ENCODE measurements at places on chromosomes 3 and 15. TPM values are rescaled to one million over a fixed set of nuclear protein-coding genes. Genes with fewer than 3 reads are reported as not detected.

GNAT1 gene
- not detected for polyA plus RNA-seq

- H3K27ac ChIP-seq: no peak within 1 kb of the TSS
- H3K36me3 ChIP-seq: no peaks in the 10 kb centered on the region
- H3K4me1 ChIP-seq: no peaks in the 10 kb centered on the region
- no peaks in the 10 kb centered on the region for H3K27me3 ChIP-seq
- peak; percentile 86 for DNase-seq
These were observed at the start of gene SPESP1 for GRCh38 chr15:68930268-68931022. Gene SPESP1, plus strand, starts transcription at chr15:68930525. Its CDS starts 129 bp downstream, at chr15:68930654.

DNA sequence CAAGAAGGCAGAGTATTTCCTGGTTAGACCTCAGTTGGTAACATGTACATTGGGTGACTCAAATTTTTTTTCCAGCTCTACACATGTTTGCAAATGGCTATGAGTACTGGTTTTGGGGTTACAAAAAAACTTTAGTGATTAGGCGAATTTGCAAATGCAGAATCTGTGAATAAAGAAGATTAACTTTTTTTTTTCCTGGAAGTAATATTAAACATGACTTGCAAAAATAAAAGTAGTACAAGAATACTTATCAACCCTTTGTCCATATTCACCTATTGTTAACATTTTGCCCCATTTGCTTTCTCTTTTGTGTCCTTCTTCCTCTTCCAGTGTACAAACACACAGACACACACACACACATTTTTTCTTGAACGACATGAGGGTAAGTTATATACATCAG, 47.6 kb upstream of the RYK start:
- H3K27me3 ChIP-seq: no peaks in the 10 kb centered on the region
- DNase-seq: no peak
- no peaks in the 10 kb centered on the region for H3K36me3 ChIP-seq
- no peak overlapping the region for H3K27ac ChIP-seq

DNA sequence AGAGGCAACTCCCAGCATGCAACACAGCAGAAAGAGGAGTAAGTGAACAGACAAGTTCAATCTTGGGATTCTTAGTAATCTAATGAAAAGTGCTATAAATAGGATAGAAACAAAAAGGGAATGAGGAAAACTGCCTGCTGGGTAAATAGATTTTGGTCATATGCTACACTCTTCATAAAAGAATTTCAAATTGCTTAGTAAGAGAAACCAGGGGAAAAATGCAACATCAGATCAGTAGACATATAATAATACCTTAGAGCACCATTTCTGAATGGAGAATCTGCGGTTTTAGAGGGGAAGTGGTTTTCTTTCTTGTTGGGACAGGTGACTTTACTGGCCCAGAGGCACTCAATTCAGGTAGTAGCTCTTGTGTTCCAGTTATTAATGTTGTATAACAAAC, 13.4 kb upstream of the TBC1D5 start:
- DNase-seq: no peak
- H3K36me3 ChIP-seq: no peaks in the 10 kb centered on the region
- peaks cover 2% of the 10 kb centered on the region for H3K4me1 ChIP-seq
- no peaks in the 10 kb centered on the region for H3K27me3 ChIP-seq
- no peak overlapping the region for H3K27ac ChIP-seq
- H3K4me3 ChIP-seq: no peak overlapping the region

DNA sequence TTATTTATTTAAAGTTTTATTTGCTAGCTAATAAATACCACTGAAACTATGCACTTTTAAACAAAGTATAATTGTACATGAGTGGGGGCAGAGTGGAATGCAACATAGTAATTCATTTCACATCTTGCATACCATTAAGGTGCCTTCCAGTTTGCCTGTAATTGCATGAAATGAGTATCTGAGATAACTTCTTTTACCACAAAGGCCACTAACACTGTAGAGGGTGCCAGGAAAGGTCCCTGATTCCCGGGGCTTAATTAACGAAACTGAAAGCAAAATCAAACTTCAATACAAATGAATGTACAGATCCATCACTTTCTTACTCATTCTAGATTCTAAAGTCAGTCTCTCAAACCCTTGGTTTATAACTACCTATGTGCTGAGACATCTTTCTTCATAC, 2.1 kb downstream of the CD47 start:
- H3K4me1 ChIP-seq: no peaks in the 10 kb centered on the region
- no peak for DNase-seq
- no peak overlapping the region for H3K27ac ChIP-seq
- no peaks in the 10 kb centered on the region for H3K36me3 ChIP-seq
- H3K27me3 ChIP-seq: no peaks in the 10 kb centered on the region

DNA sequence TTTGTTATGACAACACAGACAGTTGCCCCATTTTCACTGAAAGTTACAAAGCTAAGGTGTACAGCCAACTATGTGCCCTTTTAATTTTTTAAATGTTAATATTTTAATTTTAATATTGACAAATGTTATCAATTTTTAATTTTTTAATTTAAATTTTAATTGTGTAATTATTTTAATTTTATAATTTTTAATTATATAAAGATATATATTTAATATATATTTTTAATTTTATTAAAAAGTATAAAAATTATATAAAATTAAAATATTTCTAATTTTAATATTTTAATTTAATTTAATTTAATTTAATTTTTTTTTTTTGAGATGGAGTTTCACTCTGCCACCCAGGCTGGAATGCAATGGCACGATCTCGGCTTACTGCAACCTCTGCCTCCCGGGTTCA, 52.1 kb upstream of the ATP11B start:
- DNase-seq: no peak
- H3K4me3 ChIP-seq: no peak overlapping the region
- H3K27ac ChIP-seq: no peak overlapping the region
- H3K4me1 ChIP-seq: no peaks in the 10 kb centered on the region
- no peaks in the 10 kb centered on the region for H3K36me3 ChIP-seq
- no peaks in the 10 kb centered on the region for H3K27me3 ChIP-seq

DNA sequence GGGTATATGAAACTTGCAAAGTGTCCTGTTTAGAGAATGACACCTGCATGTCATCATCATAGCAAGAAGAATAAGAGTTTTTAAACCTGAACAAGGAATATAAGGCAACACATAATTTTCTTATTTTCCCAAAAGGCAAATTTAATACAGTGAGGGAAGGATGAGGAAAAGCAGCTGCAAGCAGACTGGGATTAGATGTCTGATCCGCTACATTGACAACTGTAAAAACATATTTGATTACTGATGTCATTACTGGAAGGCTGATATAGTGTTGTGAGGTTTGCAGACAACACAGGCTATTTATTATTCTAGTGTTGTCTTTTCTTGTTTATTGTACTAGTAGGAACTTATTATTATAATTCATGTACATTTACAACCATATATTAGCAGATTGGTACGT, 528.7 kb downstream of the ZIC1 start:
- H3K27me3 ChIP-seq: no peaks in the 10 kb centered on the region
- no peak overlapping the region for H3K27ac ChIP-seq
- no peak overlapping the region for H3K4me3 ChIP-seq
- DNase-seq: no peak

DNA sequence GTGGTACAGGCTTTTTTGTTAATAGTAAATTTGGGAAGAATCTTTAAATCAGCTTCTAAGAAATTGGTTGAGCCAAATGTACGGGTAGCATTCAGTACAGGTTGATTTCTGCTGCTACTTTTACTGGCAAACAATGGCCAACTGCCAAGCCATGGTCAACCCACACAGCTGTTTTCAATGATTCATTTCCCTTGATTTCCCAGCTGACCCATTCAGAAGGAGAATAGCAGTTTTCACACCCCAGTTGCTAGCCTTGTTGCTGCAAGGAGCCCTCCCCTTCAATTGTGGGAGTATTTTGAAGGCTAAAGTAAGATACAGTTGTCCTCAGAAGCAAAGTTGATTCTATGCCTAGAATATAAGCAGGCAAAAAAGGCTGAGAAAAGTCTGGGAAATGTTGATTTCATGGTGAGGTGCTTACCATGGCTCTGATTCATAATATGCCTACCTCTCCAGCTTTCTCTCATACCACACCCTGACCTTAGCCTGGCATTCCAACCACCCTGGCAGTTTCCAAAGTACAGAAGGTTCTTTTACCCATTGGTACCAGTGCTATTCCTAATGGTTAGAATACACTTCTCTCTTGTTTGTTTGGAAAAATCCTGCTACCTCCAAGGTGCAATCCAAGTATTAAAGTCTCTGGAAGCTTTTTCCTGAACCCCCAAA, 320.3 kb upstream of the TGFBR2 start:
- DNase-seq: peak; percentile 81
- H3K27me3 ChIP-seq: no peaks in the 10 kb centered on the region
- no peak overlapping the region for H3K4me3 ChIP-seq

DNA sequence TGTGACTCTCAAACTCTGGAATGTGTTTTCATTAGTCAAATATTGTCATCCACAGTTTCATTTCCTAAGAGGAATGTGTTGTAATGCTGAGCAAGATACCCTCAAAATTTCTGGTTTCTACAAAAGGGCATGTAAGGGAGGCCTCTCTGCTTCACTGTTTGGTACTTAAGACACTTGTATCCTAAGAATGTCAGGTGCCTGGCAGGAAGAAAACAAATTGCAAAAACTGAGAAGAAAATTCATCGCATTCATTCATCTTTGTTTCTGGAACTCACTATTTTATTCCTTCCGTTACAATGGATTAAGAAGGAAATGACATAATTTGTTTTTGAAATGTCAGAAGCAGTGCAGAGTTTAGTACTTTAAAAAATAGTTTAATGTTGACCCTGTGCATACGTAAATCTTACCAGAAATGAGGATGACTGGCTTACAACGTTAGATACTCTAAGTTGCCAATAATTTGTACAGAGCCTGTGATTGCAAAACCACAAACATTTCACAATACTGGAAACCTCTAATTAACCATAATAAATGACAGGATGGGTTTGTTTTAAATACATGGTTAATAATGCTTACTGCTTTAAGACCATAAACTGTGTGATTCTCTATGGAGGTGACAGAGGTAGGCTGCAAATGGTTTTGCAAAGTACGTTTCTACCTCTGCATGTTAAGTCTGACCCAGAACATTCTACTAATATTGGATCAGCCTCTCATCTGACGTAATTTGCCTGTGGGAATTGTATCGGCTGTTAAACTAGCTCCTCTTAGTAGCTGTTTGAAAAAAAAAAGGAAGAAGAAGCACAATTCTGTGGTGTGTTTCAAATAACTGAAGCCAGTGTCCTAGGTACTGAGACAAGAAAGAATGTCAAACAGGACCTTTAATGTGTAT, 477.8 kb downstream of the RBMS3 start:
- H3K27me3 ChIP-seq: no peaks in the 10 kb centered on the region
- peaks cover 6% of the 10 kb centered on the region for H3K4me1 ChIP-seq
- H3K36me3 ChIP-seq: no peaks in the 10 kb centered on the region
- DNase-seq: no peak

DNA sequence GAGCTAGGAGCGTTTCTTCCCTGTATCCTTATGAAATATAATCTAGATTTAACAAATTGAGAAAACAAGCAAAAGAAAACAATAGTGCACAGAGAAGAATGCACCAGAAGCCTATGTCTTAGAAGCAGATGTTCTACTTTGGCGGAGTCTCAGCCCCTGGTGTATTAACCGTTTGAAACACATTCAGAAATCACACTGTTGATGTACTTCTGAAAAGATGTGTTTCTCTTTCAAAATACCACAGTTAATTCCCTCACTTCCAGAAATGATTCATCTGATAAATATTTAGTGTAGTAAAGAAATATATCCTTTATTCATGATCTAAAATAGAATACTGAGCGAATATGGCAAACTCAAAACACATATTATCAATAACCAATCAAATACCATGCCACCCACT, 77.7 kb downstream of the CBLB start:
- no peaks in the 10 kb centered on the region for H3K27me3 ChIP-seq
- no peak overlapping the region for H3K27ac ChIP-seq
- no peaks in the 10 kb centered on the region for H3K4me1 ChIP-seq
- H3K4me3 ChIP-seq: no peak overlapping the region

- peaks cover 3% of the 10 kb centered on the region for H3K27me3 ChIP-seq
- no peaks in the 10 kb centered on the region for H3K4me1 ChIP-seq
- H3K36me3 ChIP-seq: no peaks in the 10 kb centered on the region
These were observed 184.9 kb downstream of the SOX2 start for GRCh38 chr3:181896605-181897004.

DNA sequence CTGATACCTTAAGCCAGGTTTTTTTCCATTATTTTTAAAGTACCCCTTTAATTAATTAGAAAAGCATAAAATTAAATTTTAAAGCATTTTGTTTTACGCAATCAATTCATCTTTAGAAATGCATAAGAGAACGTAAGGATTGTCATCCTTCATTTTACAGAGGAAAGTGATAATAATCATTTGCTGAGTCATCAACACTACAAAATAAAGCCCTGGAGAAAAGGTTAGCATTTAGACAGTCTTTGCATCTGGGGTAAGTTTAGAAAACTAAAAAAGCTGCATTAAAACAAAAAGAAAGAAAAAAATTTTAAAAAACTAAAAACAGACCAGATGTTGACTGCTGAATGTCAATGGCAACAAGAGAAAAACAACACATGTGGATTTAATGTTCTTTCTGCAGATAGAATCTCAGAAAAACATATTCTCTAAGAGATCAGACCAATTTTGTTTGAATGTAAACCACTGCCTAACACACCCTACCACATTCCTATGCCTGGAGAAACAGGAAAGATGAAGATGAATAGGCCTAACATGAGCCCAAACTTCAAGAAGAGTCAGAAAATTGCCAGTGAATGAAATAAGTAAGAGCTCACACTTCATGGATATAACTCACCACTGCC, 59.9 kb downstream of the SUCNR1 start:
- H3K27me3 ChIP-seq: no peaks in the 10 kb centered on the region
- no peak overlapping the region for H3K4me3 ChIP-seq
- DNase-seq: no peak
- H3K27ac ChIP-seq: no peak overlapping the region

DNA sequence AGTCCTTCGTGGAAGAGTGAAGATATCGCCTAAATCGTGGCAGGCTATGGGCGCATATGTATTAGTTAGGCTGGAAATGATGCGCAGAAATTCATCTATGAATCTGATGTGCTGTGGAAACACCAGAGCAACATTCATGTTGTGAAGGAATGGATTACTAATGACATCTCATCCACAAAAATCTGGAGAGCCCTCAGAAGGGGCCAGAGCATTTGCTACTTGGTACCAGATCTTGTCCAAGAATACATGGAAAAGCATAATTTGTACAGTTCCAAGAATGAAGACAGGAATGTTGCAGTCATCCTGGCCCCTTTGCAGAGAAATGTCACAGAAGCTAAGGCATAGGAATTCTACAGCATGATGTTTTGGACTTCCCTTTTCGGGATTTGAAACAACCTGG, 38.4 kb upstream of the FOXB1 start:
- no peaks in the 10 kb centered on the region for H3K27me3 ChIP-seq
- H3K4me3 ChIP-seq: no peak overlapping the region
- H3K27ac ChIP-seq: no peak overlapping the region
- no peaks in the 10 kb centered on the region for H3K36me3 ChIP-seq
